ENCODE measurements at places on chromosomes 6 and 20.

- no peak for DNase-seq
- no peaks in the 10 kb centered on the region for H3K4me1 ChIP-seq
- no peak overlapping the region for H3K27ac ChIP-seq
- no peaks in the 10 kb centered on the region for H3K27me3 ChIP-seq
- no peak overlapping the region for H3K4me3 ChIP-seq
- H3K36me3 ChIP-seq = no peaks in the 10 kb centered on the region
These were observed 257.0 kb downstream of the GRIK2 start for GRCh38 chr6:101650402-101651100.

DNA sequence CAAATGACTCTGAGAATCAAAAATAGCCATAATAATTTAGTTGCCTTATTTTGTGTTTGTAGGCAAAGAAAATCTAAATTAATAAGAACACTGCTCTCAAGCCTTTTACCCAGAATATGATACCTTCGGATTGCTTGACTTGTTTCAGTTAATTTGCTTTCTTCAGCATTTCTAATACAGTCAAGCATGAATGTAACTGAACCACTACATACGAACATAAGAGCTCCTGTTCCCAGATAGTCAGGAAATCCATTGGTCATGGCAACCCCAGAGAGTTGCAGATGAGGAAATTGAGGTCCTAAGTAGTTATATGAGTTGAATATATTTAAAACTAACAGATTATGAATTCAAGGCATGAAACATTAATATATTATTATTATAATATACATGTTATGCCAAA is 2.9 kb downstream of the FRK start:
- no peaks in the 10 kb centered on the region for H3K36me3 ChIP-seq
- peaks cover 6% of the 10 kb centered on the region for H3K27me3 ChIP-seq
- DNase-seq = no peak

- DNase-seq = peak; percentile 20
- peaks cover 7% of the 10 kb centered on the region for H3K36me3 ChIP-seq
- no peak overlapping the region for H3K27ac ChIP-seq
- H3K27me3 ChIP-seq = peaks cover 21% of the 10 kb centered on the region
- H3K4me1 ChIP-seq = peaks cover 41% of the 10 kb centered on the region
- no peak overlapping the region for H3K4me3 ChIP-seq
These were observed 182.8 kb downstream of the ZDHHC14 start for GRCh38 chr6:157563611-157564284.

- DNase-seq = no peak
- no peak overlapping the region for H3K27ac ChIP-seq
- no peak overlapping the region for H3K4me3 ChIP-seq
- no peaks in the 10 kb centered on the region for H3K4me1 ChIP-seq
These were observed 42.1 kb downstream of the KLHL31 start for GRCh38 chr6:53623497-53623896.

DNA sequence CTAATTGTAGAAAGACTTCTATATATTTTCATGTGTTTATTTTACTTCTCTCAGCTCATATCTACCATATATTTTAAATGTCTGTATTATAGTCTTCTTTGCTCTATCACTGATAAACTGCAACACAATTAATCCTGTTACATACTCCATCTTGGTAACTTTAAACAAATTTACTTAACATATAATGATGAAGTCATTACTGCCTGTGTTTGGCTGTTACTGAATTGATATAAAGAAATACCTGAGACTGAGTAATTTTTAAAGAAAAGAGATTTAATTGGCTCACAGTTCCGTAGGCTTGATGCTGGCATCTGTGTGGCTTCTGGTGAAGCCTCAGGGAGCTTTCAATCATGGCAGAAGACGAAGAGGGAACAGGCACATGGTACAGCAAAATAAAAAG is 1480.4 kb downstream of the HACE1 start:
- no peaks in the 10 kb centered on the region for H3K27me3 ChIP-seq
- H3K4me3 ChIP-seq = no peak overlapping the region
- DNase-seq = no peak

- DNase-seq = no peak
- H3K27me3 ChIP-seq = peaks cover 5% of the 10 kb centered on the region
- H3K27ac ChIP-seq = no peak overlapping the region
- H3K4me1 ChIP-seq = peaks cover 52% of the 10 kb centered on the region
These were observed 109.8 kb upstream of the MAN1A1 start for GRCh38 chr6:119459207-119459974.

- H3K27me3 ChIP-seq = no peaks in the 10 kb centered on the region
- H3K36me3 ChIP-seq = no peaks in the 10 kb centered on the region
- no peak overlapping the region for H3K4me3 ChIP-seq
- no peaks in the 10 kb centered on the region for H3K4me1 ChIP-seq
These were observed 105.8 kb upstream of the SPTLC3 start for GRCh38 chr20:12902992-12903391.

DNA sequence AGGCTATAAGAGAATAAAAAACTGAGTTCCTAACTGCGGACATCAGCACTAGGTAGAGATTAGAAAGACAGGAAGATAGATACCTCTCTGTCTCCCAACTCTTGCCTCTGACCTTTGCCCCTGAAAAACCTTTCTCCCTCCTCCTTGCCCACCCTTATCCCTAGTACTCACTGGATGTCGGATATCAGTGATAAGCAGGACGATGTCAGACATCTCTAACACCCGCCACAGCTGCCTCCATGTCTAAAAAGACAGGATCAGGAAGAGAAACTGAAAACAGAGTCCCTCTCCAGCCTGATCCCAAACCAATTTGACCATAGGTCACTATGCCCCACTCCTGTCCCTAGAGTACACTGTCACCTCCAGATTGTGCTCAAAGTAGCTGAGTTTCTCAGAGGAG is 1.9 kb downstream of the GNL1 start:
- H3K27me3 ChIP-seq = no peaks in the 10 kb centered on the region
- H3K4me1 ChIP-seq = peaks cover 31% of the 10 kb centered on the region
- DNase-seq = no peak
- peaks cover 53% of the 10 kb centered on the region for H3K36me3 ChIP-seq
- H3K4me3 ChIP-seq = peak overlapping the region; percentile 96
- H3K27ac ChIP-seq = no peak overlapping the region

Measured in activated T-helper 1 cell treated with anti-CD3 and anti-CD28 coated beads, Interleukin-12 subunit alpha, Interleukin-12 subunit beta, Interleukin-2, Interleukin-4 antibody, amounts not matched to agents 30 ng/mL and 10 ng/mL and 1 ng/mL, durations not matched to agents 14 hours and 24 hours and 36 hours (primary cell).